Activated CD4-positive, alpha-beta memory T cell treated with anti-CD3 and anti-CD28 coated beads for 36 hours (primary cell): ENCODE measurements at places on chromosomes 5 and 9. TPM values are rescaled to one million over a fixed set of nuclear protein-coding genes. Genes with fewer than 3 reads are reported as not detected.

DNA sequence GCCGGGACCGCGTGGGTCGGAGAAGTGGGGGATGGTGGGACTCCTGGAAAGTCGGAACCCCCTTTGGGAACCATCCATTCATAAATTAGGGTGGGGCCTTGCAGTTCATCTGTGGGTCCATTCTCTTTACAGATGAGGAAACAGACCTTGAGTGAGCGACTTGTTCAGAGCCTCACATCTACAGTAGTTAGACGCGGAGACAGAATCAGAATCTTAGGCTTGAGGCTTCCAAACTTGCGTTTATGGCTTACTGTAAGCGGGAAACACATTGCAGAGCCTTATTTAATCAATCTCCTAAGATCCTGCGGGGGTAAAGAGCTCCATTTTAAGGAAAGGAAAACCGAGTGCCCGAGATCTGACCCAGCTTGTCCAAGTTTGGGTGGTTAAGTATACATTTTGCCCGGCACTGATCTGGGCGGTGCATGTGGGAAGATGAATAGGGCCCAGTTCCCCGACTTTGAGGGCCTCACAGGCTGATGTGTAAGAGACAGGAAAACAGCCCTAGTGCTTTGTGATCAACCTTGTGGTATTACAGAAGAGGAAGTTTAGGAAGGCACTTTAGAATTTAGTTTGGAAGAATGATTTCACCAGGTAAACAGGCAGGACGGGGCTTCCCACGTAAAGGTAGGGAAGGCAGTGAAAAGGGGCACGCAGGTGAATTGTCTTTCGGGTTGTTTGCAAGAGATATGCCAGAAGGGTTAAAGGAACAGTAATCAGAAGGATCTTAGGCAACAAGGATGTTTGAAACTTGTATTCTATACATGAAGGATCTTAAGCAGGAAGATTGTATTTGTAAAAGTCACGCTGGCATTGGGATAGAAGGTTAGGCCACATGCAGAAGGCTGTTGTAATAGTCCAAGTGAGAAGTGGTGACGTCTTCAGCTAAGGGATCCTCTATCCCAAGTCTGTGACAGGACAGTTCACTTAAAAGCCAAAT, 744 bp downstream of the TARS1 start:
- peak; percentile 52 for DNase-seq

DNA sequence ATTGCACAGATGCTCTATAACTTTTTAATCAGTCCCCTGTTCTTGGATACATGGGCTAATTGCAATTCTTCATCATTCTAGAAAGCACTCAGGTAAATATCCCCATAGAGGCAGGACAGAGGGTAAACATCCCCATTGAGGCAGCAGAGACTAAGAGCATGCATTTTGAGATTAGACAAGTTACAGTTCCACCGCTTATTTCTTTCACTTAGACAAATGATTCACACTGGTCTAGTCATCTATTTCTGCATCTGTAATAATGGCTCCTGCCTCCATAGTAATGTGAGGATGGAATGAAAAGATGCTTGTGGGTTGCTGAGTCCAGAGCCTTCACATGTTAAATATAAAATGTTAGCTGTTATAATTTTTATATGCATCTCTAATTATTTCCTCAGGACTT, 276.9 kb downstream of the ARHGAP26 start:
- DNase-seq: no peak

The FRMD3 gene
- 0.62 TPM for total RNA-seq

The MLANA gene
- not detected for total RNA-seq

- DNase-seq: no peak
Observed at GRCh38 chr5:32545102-32545800, 40.1 kb upstream of the SUB1 start.

GRCh38 chr5:51385216-51385615, 2.0 kb downstream of the ISL1 start:
- no peak for DNase-seq

- peak; percentile 82 for DNase-seq
Observed at GRCh38 chr5:150783422-150783928, 4.9 kb downstream of the SMIM3 start.

DNA sequence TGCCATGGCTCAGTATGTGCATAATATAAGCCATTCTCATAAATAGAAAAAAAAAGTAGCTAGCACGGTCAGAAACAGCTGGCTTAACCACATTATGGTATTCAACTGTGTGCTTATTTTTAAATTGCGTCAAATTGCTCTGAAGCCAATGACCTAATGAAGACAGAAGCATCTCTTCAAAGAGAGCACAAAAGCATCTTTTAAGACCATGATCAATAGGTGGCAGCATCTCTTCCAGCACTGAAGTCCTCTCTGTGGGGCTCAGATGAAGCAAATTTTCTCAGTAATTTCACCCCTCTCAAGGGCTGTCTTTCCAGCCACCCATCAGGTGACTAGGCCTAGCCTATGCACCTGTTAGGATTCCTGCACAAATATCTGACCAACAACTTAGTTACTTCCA, 251.4 kb downstream of the GLIS3 start:
- DNase-seq: no peak
